GM12891 (cell line): ENCODE measurements at places on chromosomes 3 and 15.

GRCh38 chr15:95522533-95522932 is 808.0 kb upstream of the NR2F2 start:
- no peak for DNase-seq

DNA sequence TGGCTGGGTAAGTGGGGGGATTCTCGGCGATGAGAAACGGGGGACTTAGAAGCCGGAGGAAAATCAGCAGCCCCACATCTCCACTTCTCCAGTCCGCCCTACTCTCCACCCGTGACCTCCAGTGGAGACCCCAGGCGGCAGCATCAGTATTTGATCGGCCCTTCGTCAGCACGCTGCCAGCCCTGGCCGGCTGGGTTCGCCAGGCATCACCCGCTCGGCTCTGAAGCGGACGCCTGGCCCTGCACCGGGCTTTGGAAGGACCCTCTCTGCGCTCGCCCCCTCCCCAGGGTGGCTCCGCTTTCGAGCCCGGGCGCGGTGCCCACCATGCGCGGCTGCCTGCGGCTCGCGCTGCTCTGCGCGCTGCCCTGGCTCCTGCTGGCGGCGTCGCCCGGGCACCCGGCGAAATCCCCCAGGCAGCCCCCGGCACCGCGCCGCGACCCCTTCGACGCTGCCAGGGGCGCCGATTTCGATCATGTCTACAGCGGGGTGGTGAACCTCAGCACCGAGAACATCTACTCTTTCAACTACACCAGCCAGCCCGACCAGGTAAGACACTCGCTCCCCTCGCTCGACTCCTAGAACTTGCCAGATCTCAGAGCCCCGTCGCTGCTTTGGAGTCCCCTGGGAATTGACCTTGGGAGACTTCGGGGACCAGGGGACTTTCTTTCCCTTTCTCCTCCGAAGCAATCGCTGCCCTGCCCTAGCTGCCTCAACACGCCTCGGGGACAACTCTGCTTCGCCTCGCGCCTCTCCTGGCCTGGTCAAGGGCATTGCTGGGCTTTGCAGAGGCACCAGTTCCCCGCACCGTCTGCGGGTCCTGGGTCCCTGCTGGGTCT is 561 bp downstream of the SIDT1 start:
- no peak for DNase-seq

DNA sequence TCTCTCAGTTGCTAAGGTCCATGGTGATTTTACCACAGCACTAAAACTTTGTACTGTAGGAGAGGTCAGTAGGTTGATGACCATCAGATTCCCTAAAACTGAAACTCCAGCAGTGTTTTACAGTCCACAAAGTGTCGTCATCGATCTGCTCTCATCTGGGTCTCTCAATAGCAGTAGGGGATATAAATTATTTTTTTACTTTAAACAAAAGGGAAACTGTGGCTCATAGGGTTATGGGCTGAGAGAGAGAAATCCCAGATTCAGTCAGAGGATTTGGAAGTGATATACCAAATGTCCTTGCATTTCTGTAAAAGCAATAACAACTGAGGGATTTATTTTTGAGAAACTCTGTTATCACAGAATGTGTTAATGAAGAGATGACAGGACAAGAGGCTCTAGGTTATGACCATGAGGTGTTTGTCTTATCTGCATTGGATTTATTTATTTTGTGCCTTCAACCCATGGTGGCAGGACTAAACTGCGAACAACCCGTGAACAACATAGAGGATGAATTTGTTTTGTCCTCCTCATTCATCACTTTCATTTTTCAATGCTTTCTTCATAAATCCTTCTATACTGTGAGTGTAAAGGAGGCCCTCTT is 869.7 kb downstream of the OTOL1 start:
- no peak for DNase-seq

GRCh38 chr3:28564211-28564610 is 215.6 kb upstream of the AZI2 start:
- no peak for DNase-seq

GRCh38 chr15:65903296-65904073 is 34.2 kb downstream of the RAB11A start:
- DNase-seq: no peak

DNA sequence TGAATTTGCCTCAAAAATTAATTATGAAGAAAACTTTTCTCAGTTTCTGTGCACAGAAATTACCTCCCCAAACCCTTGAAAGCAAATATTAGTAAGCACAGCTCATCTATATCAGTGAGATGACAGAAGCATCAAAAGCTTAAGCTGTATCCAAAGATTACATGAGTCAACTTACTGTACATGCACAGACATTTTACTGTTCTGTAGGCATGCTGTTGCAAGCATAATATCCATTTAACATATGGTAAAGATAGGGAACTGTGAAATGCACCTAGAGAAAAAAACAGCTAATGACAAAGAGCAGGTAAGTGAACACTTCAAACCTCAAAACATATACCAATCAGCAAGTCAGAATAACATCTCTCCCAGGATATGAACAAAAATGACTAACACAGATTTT is 20.9 kb downstream of the SHOX2 start:
- DNase-seq: no peak

DNA sequence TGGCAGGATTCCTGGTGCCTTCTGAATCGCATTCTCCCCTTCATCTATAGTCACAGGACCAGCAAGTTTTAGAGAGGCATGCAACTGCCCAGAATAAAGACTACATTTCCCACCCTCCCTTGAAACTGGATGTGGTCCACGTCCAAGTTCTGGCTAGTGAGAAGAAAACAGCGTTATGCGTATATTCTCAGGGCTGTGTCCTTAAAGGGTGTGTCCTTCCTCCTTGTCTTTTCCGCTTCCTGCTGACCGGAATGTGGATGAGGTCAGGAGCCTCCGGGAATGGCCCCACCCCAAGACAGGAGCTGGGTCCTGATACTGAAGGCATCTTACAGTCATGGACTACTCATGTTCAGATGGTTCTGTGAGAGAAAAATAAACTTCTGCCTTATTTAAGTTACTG is 20.2 kb downstream of the CHST2 start:
- DNase-seq: no peak

GRCh38 chr3:45995236-45996192 is at the start of gene FYCO1:
Gene FYCO1 (minus strand): TSS chr3:45995824. CDS start chr3:45984910, 10,914 bp downstream.
- DNase-seq: peak; percentile 92

GRCh38 chr3:141876381-141876890 is at the start of gene ATP1B3:
Gene ATP1B3 (plus strand): TSS chr3:141876643. CDS start chr3:141876802, 159 bp downstream.
- peak; percentile 84 for DNase-seq

DNA sequence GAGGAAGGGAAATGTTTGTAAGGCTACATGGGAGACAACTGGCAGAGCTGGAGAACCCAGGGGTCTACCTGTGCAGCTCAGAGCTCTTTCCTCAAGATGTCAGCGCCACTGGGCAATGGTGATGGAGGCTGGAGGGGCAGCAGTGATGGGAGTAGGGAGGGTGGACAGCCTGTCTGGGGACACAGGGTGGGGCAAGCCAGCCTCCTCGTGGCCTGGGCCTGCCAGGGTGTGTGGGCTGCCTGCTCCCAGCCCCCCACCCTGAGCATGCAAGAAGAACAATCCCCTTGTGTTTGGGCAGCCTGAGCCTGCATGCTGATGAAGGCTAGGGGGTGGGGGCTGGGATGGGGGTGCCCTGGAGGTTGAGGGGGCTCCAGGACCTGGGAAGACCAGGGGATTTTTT is 1.2 kb downstream of the PCBP4 start:
- DNase-seq: no peak

- DNase-seq: peak; percentile 15
These were observed 191.6 kb downstream of the GAP43 start for GRCh38 chr3:115814778-115815380.

DNA sequence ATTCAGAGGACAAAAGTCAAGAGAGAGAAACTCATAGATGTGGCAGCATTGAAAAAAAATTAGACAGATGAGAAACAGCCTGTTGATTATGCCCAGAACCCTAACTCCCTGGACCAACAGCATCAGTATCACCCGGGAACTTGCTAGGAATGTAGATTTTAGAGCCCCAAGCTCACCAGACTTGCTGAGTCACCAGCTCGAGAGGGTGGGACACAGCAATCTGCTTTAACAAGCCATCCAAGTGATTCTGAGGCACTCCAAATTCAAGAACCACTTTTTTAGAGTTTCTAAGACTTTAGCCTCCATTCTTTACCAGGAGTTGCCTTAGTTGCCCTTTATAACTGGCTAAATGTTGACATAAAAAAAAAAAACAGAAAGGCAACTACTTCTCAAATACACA is 70.9 kb downstream of the CGGBP1 start:
- no peak for DNase-seq

DNA sequence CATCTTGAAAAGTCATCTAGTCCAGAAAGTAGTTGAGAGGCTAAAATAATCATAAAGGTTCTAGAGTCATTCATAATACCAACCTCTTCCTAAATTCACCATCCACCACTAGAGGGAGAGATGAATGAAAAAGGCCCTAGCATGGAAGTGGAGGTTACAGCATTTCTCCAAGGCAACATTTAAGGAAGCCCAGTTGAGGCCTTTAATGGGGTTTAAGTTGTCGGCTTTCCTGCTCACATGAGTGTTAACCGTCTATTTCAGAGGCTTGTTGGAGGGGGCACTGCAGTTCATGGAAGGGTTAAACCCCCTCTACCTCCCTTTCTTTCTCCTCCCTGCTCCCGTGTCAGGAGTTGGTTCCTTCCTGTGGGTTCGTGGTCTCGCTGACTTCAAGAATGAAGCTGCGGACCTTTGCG is 3.8 kb upstream of the SLCO3A1 start:
- no peak for DNase-seq

- no peak for DNase-seq
These were observed 6.0 kb downstream of the IP6K1 start for GRCh38 chr3:49780080-49780974.

- peak; percentile 9 for DNase-seq
These were observed 327.5 kb downstream of the RORA start for GRCh38 chr15:60901647-60902046.

DNA sequence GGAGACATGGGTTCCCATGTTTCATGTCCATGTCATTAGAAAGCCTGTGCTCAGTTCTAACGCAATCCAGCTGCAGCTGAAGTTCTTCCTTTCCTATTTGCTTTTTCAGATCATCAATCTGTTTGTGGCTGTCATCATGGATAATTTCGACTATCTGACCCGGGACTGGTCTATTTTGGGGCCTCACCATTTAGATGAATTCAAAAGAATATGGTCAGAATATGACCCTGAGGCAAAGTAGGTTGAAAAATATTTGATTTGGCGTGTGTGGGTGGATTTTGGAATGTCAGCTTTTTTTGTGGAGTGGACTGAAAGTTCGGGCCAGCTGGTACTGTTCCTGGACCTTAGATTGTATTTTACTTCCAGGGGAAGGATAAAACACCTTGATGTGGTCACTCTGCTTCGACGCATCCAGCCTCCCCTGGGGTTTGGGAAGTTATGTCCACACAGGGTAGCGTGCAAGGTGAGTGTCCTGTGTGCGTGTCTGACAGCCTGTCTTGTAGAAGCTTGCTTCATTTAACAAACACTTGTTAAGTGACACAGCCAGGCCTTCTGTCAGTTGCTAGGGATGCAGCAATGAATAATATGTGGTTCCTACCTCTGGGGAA is 69.6 kb downstream of the CHDH start:
- no peak for DNase-seq

DNA sequence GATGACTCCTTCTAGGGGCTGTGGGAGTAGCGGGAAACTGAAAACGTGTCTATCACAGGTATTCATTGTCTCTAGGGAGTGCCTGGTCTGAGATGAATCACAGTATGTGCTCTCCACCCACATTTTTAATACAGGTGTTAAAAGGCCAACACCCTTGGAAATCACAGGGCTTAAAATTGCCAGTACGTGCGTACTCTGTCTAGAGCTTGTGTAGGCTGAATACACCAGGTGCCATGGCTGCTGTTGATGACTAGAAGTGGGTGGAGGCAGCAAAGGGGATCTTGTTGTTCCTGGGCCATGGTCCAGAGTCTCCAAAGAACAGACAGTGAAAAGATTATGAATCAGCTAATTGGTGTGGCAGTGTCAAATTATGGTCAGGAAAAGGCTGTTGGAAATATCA is 35.1 kb upstream of the P3H2 start:
- no peak for DNase-seq

- DNase-seq: no peak
These were observed 28.5 kb downstream of the PLSCR4 start for GRCh38 chr3:146222204-146223046.
